ENCODE measurements at places on chromosomes 12 and 14.

- DNase-seq = no peak
Measured at GRCh38 chr14:52895000-52895399, 55.9 kb downstream of the FERMT2 start.

DNA sequence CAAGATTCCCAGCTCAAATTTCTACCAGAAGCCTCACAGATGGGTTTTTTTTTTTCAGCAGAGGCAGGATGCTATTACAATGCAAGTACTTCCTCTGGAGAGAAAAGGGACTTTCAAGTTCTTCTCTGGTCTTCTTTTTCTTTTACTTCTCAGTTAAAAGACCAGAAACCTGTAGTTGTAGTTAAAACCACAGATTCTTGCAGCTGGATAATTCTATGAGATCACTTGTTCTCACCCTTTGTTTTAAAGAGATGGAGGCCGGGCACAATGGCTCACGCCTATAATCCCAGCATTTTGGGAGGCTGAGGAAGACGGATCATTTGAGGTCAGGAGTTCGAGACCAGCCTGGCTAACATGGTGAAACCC, 47.6 kb upstream of the OVCH1 start:
- DNase-seq = no peak

DNA sequence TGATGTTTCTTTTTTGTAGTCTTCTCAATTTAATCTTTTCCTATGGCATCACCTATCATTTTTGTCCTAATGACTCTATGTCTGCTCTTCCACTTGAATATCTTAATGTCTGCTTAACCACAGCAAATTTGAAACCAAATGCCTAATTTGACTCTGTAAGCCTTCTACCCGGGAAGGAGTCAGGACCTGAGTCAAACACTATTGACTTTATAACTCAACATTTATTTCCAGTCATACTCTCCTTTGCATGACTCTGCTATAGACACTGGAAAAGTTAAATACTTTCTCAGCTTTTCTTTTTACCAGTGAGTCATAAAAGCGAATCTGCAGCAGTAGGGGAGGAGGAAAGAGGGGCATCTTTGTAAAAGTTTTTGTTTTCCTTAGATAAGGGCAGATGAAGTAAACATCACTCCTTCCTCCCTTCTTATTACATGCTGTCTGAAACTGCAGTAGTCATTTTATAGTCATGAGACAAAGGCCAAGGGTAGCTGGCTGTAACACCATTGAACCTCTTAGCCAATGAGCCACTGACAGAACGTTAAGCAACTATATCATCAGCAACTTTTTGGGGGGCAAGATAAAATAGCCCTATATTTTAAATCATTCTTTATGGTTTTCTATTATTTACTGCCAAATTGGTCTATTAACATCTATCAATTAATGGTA, 179.3 kb downstream of the MIPOL1 start:
- DNase-seq = no peak

DNA sequence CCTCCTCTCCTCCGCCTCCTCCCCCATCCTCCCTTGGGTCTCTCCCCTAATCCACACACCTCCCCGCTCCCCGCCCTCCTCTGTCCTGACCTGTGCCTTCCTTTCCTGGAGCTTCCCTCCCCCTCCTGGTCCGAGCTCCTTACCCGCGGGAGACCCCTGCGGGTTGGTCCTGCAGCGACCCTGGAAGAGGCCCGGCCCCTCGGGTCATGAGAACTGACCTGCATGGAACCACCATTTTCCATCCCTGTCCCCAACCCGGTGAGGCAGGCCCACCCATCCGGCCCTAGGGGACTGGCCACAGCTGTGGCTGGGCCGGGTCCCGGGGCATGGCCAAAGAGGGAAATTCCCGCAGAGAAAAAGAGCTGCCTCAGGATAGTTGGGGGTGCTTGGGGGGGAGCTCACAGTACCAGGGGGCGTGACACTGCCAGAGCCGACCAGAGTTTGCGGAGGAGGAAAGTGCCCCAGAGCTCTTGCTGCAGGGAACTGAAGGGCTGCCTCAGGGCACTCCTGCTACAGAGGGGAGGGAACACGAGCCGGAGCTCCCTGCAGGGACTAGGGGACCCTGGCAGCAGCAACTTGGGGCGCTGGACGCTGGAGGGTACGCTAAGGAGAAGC, 613 bp downstream of the ARHGEF40 start:
- peak; percentile 23 for DNase-seq

GRCh38 chr12:4114986-4115385, 158.6 kb upstream of the CCND2 start:
- DNase-seq = no peak

DNA sequence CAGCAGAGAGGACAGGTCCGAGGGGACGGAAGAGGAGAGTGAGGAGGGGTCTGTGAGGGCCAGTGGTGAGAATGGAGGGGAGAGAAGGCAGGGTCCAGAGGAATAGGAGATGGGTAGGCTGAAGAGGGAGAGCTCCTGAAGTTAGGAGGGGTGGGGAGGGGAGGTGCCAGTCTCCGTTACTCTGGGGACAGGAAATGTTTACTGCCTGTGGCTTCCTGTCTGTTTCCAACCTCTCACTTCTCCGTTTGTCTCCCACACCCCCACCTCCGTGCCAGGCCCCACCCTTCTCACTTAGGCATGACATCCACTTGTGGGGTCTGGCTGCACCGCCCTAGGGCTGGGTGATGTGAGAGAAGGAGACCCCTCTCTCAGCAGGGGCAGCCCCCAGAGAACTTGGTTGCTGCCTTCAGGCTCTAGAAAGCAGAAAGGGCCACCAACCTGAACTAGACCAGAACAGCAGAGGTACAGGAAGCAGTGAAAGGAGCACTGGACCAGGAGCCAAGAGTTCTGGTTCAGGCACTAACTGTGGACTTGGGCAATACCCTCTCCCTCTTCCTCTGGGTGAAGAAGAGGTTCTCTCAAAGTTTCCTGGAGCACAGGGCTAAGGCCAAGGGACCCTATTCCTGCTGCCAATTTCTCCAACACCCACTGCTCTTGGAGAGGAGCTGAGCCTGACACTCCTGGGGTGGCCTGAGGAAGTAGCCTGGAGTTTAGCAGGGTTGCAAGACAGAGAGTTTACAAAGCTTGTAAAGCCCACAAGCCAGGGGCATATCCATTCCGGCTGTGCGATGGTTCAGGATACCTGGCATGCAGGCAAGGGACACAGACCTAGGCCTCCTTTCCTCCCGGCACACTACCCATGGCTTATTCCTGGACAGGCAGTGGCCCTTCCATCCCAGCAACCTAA, 5.5 kb downstream of the ITGA5 start:
- DNase-seq = peak; percentile 84

DNA sequence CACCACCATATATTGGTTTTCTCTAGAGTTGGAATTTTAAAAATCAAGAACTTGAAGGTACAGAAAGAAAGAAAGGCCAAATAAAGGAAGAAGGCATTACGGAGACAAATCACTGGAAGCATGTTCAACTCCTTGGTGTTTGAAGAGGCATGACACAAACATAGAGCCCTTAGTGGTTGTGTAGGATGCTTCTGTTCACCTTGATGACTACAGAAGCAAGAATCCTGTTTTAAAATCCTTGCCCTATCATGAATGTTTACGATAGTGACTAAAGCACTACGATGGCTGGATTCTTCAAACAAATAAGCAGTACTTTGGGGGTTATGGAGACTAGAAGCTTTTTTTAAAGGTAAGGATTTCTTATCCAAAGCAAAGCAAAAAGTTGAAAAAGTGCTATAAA, 10.3 kb upstream of the ISM2 start:
- DNase-seq = no peak

- DNase-seq = no peak
Measured at GRCh38 chr12:82351390-82351789, 6.8 kb downstream of the CCDC59 start.

DNA sequence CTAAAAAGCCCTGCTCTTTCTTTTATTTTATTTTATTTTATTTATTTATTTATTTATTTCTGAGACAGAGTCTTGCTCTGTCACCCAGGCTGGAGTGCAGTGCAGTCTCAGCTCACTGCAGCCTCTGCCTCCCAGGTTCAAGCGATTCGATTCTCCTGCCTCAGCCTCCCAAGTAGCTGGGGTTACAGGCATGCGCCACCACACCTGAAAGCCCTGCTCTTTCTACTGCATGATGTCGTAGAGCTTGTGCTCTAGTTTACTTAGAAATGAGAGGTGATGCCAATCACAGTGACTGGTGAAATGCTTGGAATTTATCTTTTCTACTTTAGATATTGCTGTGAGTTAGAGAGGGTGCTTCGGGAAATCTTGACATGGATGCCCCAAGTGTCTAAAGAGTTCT, 54.5 kb downstream of the DAD1 start:
- DNase-seq = no peak

GRCh38 chr14:63777024-63777423, 49.2 kb upstream of the SGPP1 start:
- DNase-seq = no peak

GRCh38 chr12:53974084-53975063, at the start of gene HOTAIR:
Gene HOTAIR (minus strand): TSS chr12:53974954.
- DNase-seq = no peak

- DNase-seq = peak; percentile 51
Measured at GRCh38 chr14:75720842-75721498, 59.9 kb downstream of the TTLL5 start.

DNA sequence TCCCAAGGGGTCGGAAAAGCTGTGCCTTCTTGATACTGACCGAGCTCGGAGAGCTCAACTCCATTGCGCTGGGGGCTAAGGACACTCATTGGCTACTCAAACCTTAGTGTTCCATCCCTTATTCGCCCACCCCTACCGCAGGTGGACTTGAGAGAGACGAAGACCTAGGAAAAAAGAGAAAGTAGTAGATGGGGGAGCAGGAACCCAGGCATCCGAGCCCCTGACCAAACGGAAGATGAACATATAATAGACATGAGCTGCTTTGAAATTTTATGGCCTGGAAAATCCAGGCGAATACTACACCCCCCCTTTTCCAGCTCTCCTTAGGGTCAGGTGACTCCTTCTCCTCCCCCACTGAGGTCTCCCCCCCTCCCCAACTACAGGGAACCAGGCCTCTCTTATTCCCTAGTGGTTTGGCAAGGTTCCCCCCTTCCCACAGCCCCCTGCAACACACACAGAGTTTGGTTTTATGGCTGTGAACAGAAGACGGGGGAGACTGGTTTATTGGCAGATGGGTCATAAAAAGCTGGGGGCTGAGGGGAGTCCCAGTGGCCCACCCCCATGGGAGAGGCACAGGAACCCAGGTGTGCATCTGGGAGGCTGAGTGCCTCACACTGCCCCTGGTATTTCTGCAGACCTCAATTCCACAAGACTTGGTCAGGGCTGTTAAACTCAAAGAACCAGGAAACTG, 1.6 kb downstream of the GDF11 start:
- DNase-seq = no peak

DNA sequence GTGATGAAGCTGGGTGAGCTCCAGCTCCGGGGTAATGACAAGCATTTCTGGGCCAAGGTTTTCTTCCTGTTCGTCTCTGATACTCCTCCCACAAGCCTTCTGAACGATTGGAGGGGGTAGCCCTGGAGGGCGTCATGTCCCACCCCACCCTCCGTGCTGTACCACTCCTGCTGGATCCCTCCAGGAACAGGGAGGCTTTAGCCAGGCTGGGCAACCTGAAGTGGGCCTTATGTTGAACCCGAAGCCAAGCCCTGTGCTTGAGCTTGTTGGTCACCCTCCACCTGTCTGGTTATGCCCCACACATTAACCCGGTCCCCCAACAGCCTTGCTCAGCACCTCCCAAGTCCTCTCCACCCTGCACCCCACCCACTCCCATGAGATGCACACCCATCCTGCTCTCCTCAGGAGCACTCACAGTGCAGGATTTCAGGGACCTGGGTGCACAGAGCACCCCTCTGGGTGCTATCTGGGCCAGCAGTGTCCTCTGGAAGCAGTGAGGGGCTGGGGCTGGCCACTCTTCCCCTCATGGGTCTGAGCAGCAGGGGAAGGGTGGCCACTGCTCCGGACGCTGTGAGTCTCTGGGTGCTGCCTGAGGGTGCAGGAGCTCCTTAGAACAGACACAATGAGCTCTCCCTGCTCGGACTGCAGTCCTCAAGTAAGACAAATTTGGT, 6.8 kb upstream of the KRT83 start:
- DNase-seq = no peak

GRCh38 chr14:99872786-99873440, 79.7 kb downstream of the EML1 start:
- DNase-seq = no peak

GRCh38 chr12:11879306-11879705, 191.4 kb upstream of the BCL2L14 start:
- DNase-seq = no peak

- peak; percentile 66 for DNase-seq
Measured at GRCh38 chr14:64891839-64892375, 12.2 kb upstream of the SPTB start.

DNA sequence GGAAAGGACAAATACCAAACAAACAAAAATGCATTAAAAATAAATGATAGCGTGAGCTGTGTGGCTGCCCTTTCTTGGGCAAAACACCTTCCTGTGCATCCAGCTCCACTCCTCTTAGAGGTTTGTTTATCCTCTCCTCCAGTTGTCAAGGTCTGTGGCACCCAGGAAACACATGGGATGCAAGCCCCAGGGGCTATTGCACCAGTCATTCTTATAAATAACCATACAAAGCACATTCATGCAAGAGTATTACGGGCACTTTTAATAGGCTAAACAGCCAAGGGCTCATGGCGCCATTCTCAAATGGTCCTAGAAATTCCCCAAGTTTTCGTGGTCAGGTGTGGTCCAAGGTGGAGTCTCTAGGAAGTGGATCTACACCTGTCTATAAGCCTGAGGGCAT, 257.0 kb downstream of the DPF3 start:
- DNase-seq = no peak

DNA sequence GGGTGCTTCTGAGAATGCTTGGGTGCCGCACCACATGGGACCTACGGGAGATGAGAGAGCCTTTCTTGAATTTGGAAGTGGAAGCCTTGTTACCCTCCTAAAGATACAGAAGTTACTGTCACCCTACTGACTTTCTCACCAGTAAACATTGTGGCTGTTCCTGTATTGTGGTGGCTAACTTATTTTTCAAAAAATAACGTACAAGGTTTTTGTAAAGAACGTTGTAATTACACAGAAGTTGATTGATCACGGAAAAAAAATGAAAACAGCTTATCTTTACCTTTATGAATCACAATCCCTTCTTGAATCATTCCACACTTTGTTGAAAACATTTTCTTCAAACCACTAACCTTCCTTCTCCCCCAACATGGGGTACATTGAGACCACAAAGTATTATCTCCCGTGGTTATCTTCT, 22.0 kb upstream of the PPFIBP1 start:
- no peak for DNase-seq

- DNase-seq = no peak
Measured at GRCh38 chr14:103022685-103023044, 34.7 kb downstream of the CDC42BPB start.

DNA sequence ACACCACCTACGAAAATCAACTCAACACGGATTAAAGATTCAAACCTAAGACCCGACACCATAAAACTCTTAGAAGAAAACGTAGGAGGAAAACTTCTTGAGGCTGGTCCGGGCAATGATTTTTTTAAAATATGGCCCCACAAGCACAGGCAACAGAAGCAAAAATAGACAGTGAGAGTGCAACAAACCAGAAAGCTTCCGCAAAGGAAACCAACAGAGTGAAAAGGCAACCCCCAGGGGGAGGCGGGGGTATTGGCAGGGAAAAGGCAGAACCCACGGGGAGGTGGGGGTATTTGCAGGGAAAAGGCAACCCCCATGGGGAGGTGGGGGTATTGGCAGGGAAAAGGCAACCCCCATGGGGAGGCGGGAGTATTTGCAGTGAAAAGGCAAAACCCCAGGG, 20.5 kb upstream of the FBRSL1 start:
- no peak for DNase-seq

GRCh38 chr14:105065280-105066228, at the start of gene GPR132:
Gene GPR132 (minus strand): TSS chr14:105065430. CDS start chr14:105055420, 10,010 bp downstream.
- peak; percentile 98 for DNase-seq
